GM19239 (cell line): ENCODE measurements at places on chromosomes 7 and 10.
A peak's percentile ranks its signal among the peaks of the same experiment; 100 is the strongest.

- DNase-seq: no peak
Measured at GRCh38 chr10:112732277-112732921, 217.6 kb upstream of the TCF7L2 start.

DNA sequence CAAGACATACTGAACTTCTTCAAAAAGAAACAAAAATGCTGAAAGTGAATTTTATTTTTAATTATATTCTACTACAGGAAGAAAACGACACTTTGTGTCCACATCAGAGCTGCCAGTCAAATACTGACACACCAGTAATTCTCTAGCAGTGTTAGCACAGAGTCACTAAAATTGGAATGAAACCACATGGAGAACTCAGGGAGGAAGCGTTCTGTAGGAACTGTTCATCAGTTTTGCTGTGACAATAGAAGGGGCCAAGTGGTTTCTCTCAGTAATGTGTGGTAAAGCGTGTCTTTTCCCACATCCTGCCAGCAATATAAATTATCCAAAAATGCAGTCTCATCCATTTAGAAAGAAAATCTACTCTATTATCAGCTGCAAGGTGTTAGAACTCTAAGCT is 683.3 kb downstream of the GRM8 start:
- DNase-seq: no peak

DNA sequence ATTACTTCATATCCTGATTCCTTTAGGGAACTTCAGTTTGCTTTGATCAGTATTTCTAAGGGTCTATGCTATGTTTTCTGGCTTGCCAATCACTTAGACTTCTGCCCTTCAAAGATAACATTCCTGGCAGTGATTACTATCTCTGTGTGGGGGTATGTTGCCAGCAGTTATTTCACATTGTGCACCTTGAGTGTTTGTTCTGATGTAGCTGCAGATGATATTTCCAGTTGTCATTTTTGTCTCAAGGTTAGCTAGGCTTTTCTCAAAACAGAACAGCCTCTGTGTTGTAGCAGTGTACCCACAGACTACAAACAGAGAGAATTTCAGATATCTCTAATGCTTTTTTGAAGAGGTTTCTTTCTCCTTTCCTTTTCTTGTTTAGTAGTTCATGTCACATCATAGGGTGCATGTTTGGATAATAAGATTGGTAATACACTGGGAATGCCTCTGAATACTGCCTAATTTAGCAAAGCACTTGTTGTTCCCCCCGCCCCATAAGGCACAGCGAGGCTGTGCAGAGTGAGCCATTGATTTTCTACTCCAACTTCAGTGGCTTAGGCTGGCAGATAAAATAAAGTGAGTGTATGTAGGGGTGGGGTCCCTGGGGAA is 134.7 kb upstream of the AGR3 start:
- DNase-seq: no peak

- DNase-seq: no peak
Measured at GRCh38 chr10:85047979-85048378, 719.6 kb downstream of the CCSER2 start.

DNA sequence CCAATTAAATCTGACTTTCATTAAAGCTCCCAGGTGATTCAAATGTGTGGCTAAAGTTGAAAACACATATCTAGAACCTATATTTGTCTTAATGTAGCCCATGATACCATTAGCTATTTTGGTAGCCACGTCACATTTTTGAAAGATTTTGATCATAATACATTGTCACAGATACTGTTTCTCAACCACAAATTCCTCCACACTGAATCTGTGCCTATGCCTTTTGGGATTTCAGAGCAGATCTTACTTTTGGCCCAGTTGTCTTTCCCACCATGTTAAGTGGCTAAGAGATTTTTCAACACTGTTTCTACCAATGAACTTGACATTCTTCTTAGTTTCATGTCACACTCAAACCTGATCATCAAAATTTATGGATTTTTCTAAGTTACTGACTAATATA is 47.4 kb downstream of the CH25H start:
- DNase-seq: no peak

DNA sequence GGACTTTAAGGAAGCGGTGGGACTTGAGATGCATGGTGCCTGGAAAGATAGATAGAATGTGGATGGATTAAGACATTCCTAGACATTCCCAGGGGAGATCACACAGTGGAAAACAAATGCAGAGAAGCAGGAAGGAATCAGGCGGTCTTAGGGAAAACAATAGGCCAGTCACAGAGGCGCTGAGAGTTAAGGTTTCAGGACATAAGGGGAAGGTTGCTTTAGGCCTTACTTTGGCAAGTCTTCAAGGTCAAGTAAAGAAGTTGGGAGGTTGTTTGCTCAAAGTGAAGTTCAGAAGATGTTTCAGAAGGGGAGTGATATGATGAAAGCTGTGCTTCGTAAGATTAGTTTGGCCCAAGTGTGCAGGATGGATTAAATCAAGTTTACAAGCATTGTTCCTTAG is 109.4 kb downstream of the SUGCT start:
- DNase-seq: no peak

- DNase-seq: no peak
Measured at GRCh38 chr7:29146888-29147609, 712 bp upstream of the CPVL start.

- DNase-seq: no peak
Measured at GRCh38 chr7:99112097-99112496, 31.8 kb downstream of the SMURF1 start.

DNA sequence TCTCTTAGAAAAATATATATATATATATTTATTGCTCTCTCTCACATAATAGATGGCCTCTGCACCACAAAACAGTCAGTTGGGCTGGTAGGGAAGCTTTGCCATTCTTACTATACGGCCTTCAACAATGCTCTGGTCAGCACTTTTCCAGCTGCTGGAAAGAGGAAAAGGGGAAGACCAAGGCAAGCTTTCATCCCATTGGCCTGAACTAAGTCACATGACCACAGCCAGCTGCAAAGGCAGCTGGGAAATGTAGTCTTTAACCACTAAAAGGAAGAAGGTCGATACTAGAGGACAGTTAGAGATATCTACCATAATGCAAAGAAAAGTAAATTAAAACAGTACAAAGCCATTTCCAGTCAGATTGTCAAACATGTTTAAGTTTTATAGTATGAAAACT is 58.4 kb upstream of the MACROH2A2 start:
- peak; percentile 52 for DNase-seq

- DNase-seq: no peak
Measured at GRCh38 chr7:132019703-132020102, 463.3 kb upstream of the PODXL start.

DNA sequence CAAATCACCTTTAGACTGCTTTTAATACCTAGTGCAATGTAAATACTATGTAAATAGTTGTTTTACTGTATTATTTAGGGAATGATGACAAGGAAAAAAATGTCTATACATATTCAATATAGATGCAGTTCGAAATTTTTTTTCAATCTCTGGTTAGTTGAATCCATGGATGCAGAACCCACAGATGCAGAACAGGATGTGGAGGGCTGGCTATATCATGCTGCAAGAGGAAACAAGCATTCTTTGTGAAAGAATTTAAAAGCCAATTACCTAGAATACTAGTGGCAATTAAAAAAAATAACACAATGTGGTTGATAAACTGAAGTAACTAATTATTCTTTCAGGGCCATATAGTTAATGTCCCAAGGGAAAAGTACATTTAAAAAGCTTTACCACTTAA is 170.4 kb downstream of the ZNF438 start:
- no peak for DNase-seq

DNA sequence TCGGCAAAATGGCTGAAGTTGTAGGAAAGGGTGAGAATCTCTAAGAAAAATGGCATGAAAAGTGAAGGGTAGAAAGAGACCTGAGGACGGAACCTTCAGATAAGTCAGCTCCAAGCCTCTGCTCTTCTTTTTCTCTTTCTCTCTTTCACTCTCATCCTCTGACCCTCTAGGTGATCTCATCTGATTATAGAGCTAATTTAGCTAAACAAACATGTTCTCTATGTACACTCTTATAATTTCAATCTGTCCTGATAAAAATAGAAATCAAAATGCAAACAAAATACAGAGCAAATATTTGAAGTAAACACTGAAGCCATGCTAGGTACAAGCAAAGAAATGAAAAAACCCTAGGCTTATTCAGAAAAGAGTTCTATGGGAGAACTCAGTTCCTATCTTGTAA is 14.4 kb upstream of the CUBN start:
- DNase-seq: no peak

- no peak for DNase-seq
Measured at GRCh38 chr10:132593900-132594876, 56.6 kb downstream of the INPP5A start.

GRCh38 chr7:15525652-15526263 is 36.1 kb downstream of the AGMO start:
- DNase-seq: no peak

- DNase-seq: no peak
Measured at GRCh38 chr10:55024713-55025112, 223.7 kb upstream of the PCDH15 start.

DNA sequence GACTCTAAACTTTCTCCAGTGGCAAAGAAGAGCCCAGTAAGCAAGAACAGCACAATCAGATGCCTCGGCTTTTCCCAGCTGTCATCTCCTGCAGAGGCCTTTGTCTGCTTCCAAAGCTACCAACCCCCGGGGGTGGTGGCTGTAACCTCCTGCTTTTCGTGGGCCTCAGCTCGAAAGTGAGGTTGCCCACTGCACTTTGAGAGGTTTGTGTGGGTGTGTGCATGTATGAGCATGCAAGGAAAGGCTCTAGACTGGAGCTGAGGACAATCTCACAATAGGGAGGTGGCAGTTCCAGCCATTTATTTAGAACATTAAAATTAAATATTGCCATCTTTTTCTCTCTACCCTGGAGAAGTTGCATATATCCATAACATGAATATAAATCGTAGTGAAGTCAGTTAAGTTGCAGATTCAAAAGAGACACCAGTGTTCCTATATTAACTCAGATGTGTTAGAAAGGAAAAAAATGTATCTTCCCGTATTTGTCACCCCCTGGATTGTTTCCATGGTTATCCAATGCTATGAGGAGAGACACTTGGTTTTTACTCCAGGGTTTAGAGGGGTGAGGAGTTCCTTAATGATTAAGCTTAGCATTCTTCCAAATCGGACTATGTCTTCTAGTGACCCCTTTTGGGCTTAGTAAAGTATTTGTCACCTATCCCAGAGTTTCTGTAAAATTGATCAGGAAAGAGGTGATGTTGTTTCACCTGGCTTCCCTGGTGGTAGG is 781.1 kb downstream of the INHBA start:
- no peak for DNase-seq

- DNase-seq: no peak
Measured at GRCh38 chr10:98235846-98236245, 32.1 kb downstream of the LOXL4 start.

- peak; percentile 35 for DNase-seq
Measured at GRCh38 chr7:32890010-32890792, 1.4 kb downstream of the KBTBD2 start.

- DNase-seq: no peak
Measured at GRCh38 chr10:329361-330099, 194.3 kb downstream of the ZMYND11 start.

- peak; percentile 43 for DNase-seq
Measured at GRCh38 chr10:78974617-78975317, 94.0 kb upstream of the ZMIZ1 start.

GRCh38 chr7:33459340-33459751 is 330.0 kb downstream of the BBS9 start:
- DNase-seq: no peak

GRCh38 chr7:29815181-29816105 is 9.1 kb downstream of the WIPF3 start:
- DNase-seq: no peak

- DNase-seq: no peak
Measured at GRCh38 chr7:23117841-23118240, 12.3 kb downstream of the KLHL7 start.

DNA sequence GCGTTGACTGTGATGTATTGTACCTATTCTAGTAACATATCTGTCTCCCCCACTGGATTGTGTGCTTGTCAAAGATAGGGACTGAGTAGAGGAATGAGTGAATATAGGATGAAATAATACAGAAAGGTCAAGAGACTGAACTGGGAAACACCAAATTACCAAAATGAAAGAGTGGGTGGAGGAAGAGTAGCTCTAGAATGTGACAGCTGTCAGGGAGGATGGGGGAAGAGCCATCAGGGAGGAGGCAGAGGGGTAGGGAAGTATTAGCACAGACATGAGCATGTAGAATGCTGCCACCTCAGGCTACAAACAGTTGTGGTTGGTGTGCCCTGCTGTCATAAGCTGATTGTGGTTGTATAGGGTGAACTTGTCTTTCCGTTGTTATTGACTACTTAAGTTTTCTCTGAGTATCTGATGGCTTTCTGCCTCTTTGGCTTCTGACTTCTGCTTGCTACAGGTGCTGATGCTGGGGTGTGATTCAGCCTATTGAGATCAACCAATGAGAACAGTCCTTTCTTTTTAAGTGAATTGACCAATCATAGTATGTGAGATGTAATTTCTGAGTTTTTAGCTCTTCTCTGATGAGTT is 5.6 kb downstream of the CCSER2 start:
- DNase-seq: no peak

GRCh38 chr7:23294549-23295400 is 4.4 kb upstream of the MALSU1 start:
- DNase-seq: no peak

DNA sequence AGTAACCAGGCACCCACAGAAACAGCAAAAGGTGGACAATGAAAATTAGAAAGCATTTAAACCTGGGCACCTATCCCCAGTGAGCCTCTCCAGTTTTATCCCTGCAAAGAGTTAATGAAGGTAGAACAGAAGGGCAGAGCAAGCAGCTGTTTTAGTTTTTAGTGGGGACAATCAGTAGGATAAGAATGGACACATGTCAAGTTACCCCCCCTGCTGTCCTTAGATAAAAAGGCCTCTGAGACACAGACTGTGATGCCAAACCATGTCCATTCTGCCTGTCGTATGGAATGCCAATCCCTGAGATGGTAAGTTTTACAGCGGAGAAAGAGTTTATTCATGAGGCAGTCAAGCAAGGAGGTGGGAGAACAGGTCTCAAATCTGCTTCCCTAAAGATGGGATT is 162.6 kb upstream of the AGR3 start:
- DNase-seq: no peak

GRCh38 chr7:8597565-8597964 is 164.2 kb downstream of the NXPH1 start:
- DNase-seq: no peak

- DNase-seq: no peak
Measured at GRCh38 chr10:19930936-19931893, 115.0 kb downstream of the PLXDC2 start.

GRCh38 chr10:108894402-108895301 is 1028.7 kb downstream of the XPNPEP1 start:
- DNase-seq: no peak

- no peak for DNase-seq
Measured at GRCh38 chr7:78413568-78413967, 615.0 kb downstream of the PHTF2 start.
